ENCODE measurements at places on chromosomes 5 and 9.

DNA sequence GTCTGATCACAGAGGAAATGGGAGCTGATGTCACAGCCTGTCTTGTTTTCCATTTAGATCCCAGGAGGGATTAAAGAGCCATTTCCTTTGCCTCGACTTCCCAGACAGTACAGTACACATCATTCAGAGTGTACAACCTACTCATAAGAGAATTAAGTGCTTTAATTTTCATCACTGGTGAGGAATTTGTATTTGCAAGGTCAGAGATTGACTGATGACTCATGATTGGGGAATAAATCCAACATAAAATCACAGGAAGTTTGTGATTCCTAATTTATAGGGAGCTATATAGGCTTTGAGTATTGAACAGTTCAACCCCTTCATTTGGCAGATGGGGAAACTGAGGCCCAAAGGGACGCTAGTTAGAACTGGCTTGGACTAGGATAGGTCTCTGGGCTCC, 4.1 kb upstream of the TOMM5 start:
- no peak for DNase-seq

DNA sequence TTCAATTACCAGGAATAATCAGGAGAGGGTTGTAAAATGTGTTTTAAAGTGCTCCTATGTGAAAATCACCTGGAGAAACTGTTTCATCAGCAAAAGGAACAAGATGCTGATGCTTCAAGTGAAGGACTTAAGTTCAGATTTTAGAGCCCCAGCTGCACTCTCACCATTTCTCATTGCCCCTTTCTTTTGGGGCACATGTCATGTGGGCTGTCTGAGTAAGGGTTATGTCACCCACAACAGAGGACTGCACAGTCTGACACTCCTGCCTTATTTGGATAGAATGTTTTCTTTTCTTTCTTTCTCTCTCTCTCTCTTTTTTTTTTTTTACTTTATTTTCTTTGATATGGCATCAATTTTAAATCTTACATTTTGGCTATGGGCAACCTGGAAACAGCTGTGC, 204.1 kb upstream of the EFNA5 start:
- DNase-seq: no peak

DNA sequence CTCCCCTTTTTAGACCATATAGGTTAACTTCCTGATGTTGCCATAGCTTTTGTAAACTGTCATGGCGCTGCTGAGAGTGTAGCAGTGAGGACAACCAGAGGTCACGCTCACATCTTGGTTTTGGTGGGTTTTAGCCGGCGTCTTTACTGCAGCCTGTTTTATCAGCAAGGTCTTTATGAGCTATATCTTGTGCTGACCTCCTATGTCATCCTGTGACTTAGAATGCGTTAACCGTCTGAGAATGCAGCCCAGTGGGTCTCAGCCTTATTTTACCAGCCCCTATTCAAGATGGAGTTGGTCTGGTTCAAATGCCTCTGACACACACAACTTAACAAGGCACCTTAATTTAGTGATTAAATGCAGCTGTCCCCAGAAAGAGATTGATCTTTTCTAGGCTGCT, 23.9 kb upstream of the KDM4C start:
- no peak for DNase-seq

- DNase-seq: no peak
Observed at GRCh38 chr5:96835791-96836191, 28.0 kb upstream of the ERAP1 start.

- no peak for DNase-seq
Observed at GRCh38 chr5:41412496-41412895, 97.9 kb downstream of the PLCXD3 start.

DNA sequence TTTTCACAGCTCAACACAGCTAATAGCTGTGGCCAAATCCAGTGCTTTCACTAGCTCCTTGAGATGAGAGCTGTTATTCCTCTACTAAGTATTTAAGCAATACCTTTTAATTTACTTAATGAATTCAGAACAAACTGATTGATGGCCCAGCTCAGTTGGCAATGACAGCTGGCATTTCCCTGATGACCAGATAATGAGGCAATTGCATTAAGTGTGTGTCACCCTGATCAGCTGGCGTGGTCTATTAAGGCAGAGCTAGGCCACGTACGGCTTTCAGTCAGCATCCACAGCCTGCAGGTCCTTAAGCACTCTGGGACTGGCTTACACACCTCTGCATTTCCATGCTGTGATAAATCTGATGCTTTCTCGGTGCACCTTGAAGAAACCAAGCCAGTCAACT, 34.4 kb downstream of the TTLL11 start:
- DNase-seq: no peak

DNA sequence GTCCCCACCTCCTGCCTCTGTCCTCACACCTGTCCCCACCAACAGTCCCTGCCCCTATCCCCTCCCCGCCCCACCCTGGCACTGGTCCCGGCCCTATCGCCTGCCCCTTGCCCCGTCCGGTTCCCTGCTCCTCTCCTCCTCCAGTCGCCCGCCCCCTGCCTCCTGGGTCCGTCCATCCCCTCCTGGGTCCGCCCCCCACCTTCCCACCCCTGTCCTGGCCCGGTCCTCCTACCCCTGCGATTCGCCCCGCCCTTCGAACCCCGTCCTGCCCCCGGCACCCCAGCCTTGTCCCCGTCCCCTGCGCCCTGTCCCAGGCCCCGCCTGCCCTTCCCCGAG, 372 bp downstream of the EDF1 start:
- DNase-seq: no peak

DNA sequence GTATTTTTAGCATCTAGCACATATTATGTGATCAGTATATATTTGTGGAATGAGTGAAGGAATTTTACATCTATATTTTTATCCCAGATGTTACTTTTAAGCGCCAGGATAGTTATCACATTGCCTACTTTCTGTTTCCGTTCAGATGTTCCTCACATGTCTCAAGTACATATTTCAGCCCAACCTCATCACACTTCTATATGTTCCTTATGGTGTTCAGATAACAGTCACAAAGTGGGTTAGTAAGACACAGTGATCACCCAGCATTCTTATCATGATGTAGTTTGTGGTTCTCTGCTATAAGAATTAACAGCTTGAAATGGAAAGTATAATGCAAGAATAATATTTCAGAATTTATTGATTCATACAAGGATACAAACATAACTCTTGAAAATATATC, 170.0 kb upstream of the RASA1 start:
- DNase-seq: no peak

- no peak for DNase-seq
Observed at GRCh38 chr9:19416143-19416542, 7.3 kb downstream of the ACER2 start.

GRCh38 chr5:21774801-21775200, 1078.3 kb downstream of the CDH12 start:
- DNase-seq: no peak

DNA sequence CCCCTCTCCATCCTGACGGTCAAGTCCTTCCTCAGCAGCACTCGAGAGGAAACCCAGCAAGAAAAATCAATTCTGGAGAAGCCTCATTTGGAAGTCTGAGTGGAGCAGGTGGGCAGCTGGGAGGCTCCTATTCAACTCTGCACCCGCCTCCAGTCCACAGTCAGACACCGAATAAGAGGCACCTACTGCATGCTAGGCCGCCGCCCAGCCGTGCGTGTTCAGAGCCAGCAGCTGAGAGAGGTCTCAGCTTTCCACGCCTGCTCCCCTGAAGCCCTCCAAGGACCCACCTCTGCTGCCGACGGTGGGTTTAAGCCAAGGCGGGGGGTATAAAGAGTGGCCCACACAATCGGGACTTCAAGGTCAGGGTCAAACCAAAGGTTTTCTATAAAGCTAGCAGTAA, 41.9 kb downstream of the VAV2 start:
- DNase-seq: no peak

DNA sequence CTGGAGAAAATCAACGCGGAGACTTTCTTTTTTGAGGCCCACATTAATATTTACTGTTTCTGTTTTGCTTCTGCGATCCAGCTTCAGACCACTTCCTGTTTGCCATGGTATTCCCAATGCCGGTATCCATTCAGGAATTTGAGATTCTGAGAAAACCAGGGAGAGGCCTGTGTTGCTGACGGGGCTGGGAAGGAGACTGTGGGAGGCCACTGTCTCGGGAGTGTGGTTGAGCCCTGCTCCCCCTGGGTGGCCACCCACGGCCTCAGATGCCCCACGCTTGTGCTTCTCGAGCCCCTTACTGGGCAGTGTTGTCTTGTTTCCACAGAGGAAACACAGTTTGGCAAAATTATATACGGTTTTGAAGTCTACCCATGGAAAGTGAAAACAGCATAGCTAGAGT, 403.6 kb upstream of the IRX2 start:
- DNase-seq: no peak

DNA sequence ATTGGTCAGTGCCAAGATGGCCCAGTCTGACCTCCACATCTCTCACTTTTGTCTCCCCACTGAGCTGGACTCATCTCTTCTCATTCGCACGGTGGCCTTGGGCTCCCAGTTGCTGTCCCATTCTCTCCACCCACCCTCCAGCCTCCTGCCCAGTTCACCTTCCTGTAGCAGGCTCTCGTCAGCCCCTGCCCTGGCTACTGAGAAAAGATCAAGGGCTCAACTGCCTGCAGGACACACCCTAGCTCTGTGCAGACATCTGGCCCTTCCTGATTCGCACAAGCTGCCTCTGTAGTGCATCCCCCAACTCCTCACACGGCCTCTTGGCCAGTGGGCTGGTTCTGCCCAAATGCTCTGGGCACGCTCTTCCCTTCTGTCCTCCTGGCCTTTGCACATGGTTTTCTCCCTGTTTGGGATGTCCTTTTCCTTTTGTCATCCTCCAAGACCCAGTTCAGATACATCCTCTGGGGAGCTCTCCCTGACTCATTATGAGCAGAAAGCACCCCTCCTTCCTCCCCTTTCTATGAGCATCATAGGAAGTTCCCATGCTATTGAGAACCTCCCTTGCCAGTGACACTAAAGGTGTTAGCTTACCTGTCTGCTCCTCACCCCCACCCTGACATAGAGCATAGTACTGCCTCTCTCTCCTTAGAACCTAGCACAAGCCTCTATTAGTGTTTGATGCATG, 78.5 kb upstream of the TGFBR1 start:
- no peak for DNase-seq

- peak; percentile 56 for DNase-seq
Observed at GRCh38 chr9:116605904-116606341, 81.2 kb upstream of the TRIM32 start.

- no peak for DNase-seq
Observed at GRCh38 chr9:94168203-94169000, 84.1 kb downstream of the PTPDC1 start.

- DNase-seq: no peak
Observed at GRCh38 chr9:125700791-125701190, 6.2 kb downstream of the MAPKAP1 start.
